Activated CD8-positive, alpha-beta memory T cell treated with anti-CD3 and anti-CD28 coated beads for 48 hours (primary cell): ENCODE measurements at places on chromosomes 2 and 18.

GRCh38 chr18:59814891-59815290 is 84.9 kb upstream of the PMAIP1 start:
- no peak for DNase-seq

DNA sequence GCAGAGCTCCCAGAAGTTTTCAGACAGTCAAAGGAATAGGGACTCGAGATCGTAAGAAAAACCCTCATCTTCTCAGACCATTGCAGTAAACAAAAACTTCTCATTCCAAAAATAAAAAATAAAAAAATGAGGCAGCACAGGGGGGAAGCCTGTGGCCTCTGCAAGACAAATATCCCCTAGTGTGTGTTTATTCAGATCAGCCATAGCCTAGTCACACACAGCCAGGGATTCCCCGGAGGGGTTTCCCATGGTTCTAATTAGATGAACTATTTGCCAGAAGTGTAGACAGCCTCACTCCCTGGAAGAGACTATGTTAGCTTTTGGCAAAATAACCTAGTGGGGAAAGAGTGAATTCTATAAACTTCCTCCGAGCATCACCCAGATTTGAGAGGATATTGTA is 122.9 kb upstream of the KLF7 start:
- DNase-seq = no peak

DNA sequence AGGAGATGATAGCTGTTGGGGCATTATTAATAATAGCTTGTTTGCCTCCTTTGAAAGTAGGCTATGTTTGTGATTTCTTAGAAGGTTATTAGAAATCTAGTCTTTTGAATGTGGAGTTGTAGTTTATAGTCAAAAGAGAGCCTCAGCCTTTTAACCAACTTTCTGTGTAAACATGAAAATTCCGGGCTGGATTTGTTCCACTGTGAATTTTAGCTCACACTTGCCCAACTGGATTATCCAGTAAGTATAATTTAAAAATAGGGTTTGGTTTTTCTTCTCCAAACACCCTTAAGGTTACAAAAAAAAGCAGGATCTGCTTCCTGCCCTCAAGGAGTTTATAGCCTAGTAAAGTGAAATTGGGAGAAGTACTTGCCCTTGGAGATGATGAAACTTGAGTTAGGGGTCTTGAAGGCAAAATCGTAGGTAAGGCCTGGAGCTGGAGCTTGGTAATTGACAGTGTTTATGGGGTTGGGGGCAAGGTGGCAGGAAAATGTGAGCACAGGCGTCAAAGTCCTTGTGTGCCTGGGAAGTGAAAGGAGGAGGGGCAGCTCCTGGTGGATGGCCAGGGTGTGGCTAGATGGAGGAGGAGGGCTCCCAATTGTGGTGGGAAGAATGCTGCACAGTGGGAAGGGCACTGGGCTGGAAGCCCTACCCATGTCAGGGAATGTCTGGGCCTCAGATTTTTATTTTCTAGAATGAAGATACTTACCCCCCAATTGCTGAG is 21.3 kb downstream of the ITGA6 start:
- DNase-seq = no peak

- DNase-seq = no peak
These were observed 673 bp upstream of the SMCHD1 start for GRCh38 chr18:2654928-2655177.

DNA sequence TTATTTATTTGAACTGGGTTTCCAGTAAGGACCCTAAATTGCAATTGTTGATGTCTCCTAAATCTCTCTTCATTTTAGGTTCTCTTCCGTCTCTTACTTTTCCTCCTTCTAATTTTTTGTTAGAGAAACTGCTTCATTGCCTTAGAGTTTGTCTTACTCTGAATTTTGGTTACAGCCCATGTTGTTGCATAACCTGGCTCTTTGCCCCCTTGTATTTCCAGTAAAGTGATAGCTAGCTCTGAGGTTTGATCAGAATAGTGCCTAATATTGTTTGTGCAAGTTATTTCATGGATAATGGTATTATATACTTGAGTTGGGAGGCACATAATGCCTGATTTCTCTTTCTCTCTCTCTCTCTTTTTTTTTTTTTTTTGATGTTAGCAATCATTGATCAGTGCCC is 71.8 kb downstream of the MGAT5 start:
- DNase-seq = no peak

GRCh38 chr2:86254576-86255538 is 55.6 kb downstream of the MRPL35 start:
- DNase-seq = no peak

DNA sequence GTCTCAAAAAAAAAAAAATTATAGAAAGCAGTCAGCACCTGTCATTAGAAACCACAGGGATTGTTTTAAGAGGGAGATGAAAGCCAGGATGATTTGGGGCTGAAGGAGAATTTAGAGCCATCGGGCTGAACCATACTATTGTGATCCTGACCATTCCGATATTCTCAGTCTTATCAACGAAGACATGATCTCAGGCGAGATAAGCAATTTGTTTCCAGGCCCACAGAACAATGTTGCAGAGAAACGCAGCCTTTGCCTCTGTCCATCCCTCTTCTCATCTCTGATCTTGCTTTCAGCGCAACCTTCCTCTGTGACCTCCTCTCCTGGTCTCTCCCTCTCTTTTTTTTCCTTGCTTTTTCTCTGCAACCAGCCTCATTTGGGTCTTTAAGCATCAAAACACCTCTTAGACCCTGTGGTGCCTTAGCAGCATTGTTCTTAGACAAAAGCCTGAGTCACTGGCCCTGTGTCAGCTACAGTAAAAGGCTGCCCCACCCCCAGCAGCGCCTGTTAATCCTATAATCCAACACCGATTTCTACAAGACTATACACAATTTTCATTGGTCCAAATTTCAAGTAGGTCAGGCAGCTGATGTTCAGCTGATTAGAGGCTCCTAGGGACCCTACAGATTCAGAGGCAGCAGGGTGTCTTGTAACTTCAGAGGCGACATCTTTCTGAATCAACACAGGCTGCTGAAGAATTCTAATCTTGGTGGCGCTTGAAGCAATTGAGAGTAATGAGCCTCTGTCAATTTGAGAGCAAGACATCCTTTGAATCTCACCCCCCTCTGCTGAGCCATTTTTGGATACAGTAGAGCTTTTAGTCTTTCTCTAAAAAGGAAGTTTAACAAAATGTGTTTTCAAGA is 206.0 kb downstream of the NCK2 start:
- DNase-seq = no peak

DNA sequence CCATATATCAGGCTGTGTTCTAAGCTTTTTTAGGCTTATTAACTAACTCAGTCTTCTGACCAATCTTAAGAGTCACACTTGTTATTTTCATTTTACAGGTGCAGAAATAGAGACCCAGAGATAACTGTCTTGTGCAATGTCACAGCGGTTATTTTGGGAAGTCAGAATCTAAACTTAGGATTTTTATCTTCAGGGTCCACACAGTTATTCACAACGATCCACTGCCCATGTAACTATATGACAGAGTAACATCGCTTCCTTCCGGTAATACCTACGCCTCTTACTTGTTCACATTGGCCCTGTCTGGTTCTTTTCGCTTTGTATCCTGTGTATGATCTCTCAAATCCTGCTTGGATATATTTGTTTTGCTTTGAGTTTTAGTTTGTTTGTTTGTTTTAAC is 631.7 kb downstream of the LRP1B start:
- DNase-seq = no peak

DNA sequence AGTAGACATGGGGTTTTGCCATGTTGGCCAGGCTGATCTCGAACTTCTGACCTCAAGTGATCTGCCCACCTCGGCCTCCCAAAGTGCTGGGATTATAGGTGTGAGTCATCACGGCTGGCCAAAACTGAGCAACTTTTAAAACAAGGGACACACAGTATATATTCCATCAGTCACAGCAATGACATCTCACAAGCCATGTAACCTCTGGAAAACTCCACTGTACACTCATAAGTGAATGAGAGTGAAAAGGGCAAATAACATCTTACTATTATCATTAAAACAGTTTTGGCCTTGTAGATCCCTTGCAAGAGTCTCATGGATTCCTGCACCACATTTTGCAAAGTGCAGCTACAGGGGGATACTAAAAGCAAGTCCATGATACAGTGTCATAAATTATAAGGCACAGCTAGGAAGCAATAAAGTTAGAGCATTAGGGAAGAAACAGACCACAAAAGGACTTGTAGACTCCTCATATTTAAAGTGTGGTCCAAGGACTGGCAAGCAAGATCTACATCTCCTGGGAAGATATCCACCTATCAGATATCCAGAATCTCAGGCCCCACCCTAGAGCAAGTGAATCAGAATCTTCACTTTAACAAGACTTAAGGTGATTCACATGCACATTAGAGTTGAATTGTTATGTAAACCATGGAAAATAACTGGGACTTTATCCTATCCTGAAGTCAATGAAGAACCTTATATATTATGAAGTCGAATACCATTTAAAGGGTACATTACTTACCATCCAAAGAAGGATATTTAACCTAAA is 5.7 kb downstream of the SMC6 start:
- no peak for DNase-seq

DNA sequence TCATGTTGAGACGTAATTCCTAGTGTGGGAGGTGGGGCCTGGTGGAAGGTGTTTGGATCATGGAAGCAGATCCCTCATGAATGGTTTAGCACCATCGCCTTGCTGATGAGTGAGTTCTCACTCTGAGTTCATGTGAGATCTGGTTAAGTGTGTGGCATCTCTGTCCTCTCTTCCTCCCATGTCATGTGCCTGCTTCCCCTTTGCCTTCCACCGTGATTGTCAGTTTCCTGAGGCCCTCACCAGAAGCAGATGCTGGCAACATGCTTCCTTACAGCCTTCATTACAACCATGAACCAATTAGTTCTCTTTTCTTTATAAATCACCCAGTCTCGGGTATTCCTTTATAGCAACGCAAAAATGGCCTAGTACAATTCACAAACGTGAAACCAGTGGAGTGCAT is 14.6 kb upstream of the MCM6 start:
- DNase-seq = no peak

- no peak for DNase-seq
These were observed 78.8 kb upstream of the LYPD6B start for GRCh38 chr2:148959745-148960144.

- DNase-seq = no peak
These were observed 514.7 kb upstream of the CDH7 start for GRCh38 chr18:65235966-65236624.

DNA sequence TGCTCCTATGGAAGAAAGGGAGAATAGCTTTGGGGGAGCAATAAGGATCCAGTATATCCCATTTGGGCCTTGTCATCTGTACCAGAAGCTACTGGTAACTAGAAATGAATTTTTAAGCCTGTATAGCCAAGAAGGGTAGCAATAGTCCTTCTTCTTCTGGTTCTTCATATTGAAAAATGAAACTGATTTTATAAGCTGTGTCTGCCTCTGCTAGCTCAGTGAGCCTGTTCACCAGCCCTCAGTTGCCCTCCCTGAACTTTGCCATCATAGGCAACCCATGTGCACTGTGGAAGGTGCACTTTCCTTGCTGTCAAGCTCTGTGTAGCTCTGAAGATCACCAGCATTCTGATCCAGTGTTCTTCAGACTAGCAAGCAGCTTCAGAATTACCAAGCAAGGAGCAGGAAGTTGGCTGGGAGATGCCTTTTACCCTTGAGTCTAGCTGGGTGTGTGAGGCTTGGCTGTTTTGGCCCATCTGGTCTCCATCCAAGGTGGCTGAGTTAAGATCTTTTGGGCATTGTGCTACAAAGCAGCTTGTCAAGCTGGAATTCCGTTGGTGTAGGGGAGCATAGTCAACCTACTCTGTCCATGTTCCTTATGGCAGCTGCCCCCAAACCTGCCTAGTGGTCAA is 55.8 kb upstream of the MGAT5 start:
- no peak for DNase-seq
